ENCODE measurements at places on chromosomes 2 and 18. TPM values are rescaled to one million over a fixed set of nuclear protein-coding genes. Genes with fewer than 3 reads are reported as not detected.
A peak's percentile ranks its signal among the peaks of the same experiment; 100 is the strongest.

DNA sequence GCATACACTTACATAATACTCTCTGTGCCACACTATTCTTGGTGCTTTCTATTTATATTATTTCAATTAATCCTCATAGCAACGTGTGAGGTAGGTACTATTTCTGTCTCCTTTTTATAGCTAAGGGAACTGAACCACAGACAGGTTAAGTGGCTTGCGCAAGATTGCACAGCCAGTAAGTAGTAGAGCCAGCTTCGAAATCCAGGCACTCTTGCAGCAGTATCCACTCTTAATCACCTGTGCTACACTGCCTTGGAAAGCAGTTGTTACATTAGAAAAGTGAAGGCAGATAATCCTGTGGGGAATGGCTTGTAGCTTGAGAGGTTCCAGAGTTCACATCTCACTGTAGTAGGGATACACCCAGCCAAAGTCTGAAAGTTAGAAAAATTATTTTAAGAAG lies 198.3 kb downstream of the LDLRAD4 start:
- H3K4me1 ChIP-seq: no peaks in the 10 kb centered on the region
- H3K27me3 ChIP-seq: no peaks in the 10 kb centered on the region
- no peaks in the 10 kb centered on the region for H3K36me3 ChIP-seq
- no peak overlapping the region for H3K27ac ChIP-seq
- no peak for DNase-seq
- no peak overlapping the region for H3K4me3 ChIP-seq

DNA sequence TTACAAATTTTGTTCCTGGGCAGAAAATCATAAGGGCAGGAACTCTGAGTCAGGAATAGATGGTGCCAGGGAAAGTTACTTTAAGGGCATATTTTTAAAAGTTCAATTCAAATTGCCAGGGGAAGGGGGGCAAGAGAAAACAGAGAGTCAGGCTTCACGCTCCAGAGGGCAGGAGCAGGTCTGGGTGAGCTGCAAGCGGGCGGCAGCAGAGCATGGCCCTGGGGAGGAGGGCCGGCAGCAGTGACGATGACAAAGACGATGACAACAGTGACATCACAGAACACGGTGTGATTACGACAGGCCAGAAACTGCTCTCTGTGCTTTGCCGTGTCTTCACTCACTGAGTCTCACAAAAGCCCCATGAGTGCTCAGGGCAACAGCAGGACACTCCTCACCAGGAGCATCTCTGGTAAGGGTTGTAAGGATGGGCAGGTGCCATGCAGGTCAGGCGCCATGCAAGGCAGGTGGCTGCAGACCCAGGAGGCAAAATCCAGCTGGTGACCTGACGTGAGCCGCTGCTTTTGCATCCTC lies 23.3 kb downstream of the CHST10 start:
- H3K36me3 ChIP-seq: no peaks in the 10 kb centered on the region
- DNase-seq: no peak
- H3K4me1 ChIP-seq: no peaks in the 10 kb centered on the region
- H3K27me3 ChIP-seq: no peaks in the 10 kb centered on the region
- H3K4me3 ChIP-seq: no peak overlapping the region

ABCG5 gene
- total RNA-seq: not detected

DNA sequence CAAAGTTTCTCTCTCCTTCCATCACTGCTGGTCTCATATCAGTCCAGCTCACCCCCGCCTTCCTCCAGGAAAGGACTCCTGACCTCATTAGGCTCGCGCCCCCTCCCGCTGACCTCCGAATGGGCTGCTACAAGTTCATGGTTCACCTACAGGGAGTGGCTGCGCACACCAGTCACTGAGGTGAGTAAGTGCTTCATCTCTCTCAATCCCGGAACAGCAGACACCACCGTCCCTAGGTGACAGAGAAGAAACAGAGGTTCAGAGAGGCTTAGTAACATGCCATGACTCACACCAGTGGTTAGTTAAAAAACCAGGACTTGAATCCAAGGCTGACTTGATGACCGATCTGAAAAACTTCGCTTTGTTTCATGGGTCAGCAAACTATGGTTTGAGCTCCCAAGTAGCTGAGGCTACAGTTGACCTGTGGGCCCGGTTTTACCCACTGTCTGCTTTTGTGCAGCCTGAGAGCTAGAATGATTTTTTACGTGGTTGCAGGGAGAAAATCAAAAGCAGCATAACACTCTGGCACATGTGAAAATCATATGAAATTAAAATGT lies 42.0 kb downstream of the ZFP36L2 start:
- H3K36me3 ChIP-seq: no peaks in the 10 kb centered on the region
- H3K27ac ChIP-seq: no peak overlapping the region
- H3K4me3 ChIP-seq: no peak overlapping the region
- H3K27me3 ChIP-seq: no peaks in the 10 kb centered on the region

CYP26B1 gene
- 3.9 TPM for total RNA-seq

ANKRD29 gene
- total RNA-seq: 9.9 TPM

- H3K4me1 ChIP-seq: no peaks in the 10 kb centered on the region
- DNase-seq: no peak
These were observed 2.4 kb upstream of the INO80C start for GRCh38 chr18:35500113-35500512.

NHEJ1 gene
- total RNA-seq: 13.4 TPM

GRCh38 chr2:134226601-134227000 lies 27.3 kb upstream of the MGAT5 start:
- no peak overlapping the region for H3K27ac ChIP-seq
- H3K4me1 ChIP-seq: no peaks in the 10 kb centered on the region
- no peak overlapping the region for H3K4me3 ChIP-seq
- no peaks in the 10 kb centered on the region for H3K27me3 ChIP-seq
- no peak for DNase-seq
- H3K36me3 ChIP-seq: no peaks in the 10 kb centered on the region

CRYBA2 gene
- not detected for total RNA-seq

KCNG3 gene
- total RNA-seq: not detected

- peak overlapping the region; percentile 68 for H3K4me3 ChIP-seq
- peaks cover 15% of the 10 kb centered on the region for H3K27me3 ChIP-seq
- peaks cover 7% of the 10 kb centered on the region for H3K4me1 ChIP-seq
- no peak overlapping the region for H3K27ac ChIP-seq
These were observed 2786.5 kb downstream of the RPIA start for GRCh38 chr2:91477731-91478672.

DNA sequence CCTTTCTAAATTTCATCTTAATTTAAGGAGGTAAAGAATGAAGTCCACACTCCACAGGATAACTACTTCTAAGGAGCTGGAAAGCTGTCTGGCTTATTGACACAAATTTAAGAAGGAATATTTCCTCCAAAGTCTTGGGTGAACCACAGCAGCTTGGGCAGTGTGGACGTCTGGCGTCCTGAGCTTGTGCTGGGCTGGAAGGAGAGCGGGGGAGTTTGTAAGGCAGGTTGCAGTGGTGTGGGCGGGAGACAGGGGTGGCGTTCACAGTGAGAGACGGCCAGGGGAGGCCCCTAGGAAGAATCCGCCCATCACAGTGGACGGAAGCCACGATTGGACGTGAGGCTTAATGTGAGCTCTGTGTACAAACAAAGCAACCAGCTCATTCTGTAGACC lies 25.7 kb downstream of the ADI1 start:
- H3K4me1 ChIP-seq: no peaks in the 10 kb centered on the region
- H3K27me3 ChIP-seq: no peaks in the 10 kb centered on the region
- H3K36me3 ChIP-seq: no peaks in the 10 kb centered on the region
- peak overlapping the region; percentile 34 for H3K4me3 ChIP-seq

GRCh38 chr18:3760741-3761140 lies 310.8 kb downstream of the TGIF1 start:
- no peaks in the 10 kb centered on the region for H3K36me3 ChIP-seq
- H3K4me3 ChIP-seq: no peak overlapping the region
- H3K27me3 ChIP-seq: no peaks in the 10 kb centered on the region
- H3K27ac ChIP-seq: no peak overlapping the region
- H3K4me1 ChIP-seq: no peaks in the 10 kb centered on the region

- H3K27me3 ChIP-seq: no peaks in the 10 kb centered on the region
- no peaks in the 10 kb centered on the region for H3K4me1 ChIP-seq
- H3K36me3 ChIP-seq: no peaks in the 10 kb centered on the region
These were observed 123.3 kb downstream of the CLIP4 start for GRCh38 chr2:29238497-29238896.

LPIN2 gene
- 29.2 TPM for total RNA-seq

C2orf80 gene
- total RNA-seq: not detected

NEURL3 gene
- not detected for total RNA-seq

AFG3L2 gene
- 42.7 TPM for total RNA-seq

USP37 gene
- total RNA-seq: 14.4 TPM

GRCh38 chr2:234796045-234796591 lies 155.7 kb upstream of the SH3BP4 start:
- no peaks in the 10 kb centered on the region for H3K36me3 ChIP-seq
- DNase-seq: no peak
- no peaks in the 10 kb centered on the region for H3K27me3 ChIP-seq
- H3K4me3 ChIP-seq: no peak overlapping the region
- H3K27ac ChIP-seq: no peak overlapping the region
- H3K4me1 ChIP-seq: no peaks in the 10 kb centered on the region

ALK gene
- 0.64 TPM for total RNA-seq

DNA sequence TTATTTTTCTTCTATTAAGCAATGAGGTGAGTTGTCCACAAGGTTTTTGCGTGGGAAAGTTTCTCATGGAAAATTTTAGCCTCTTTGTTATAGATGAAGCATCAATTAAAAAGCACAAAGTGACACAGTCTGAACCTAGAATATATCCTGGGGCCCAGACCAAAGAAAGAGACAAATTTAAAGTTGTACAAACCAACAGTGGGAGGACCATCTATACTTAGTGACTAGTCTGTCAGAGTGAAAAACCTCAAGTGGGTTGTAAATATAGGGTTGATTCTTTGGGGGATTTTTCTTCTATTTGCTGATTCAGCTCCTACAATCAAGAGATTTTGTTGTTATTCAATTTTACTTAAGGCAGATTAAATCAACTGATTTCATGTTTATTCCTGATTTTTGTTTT lies 256.2 kb downstream of the SATB2 start:
- no peaks in the 10 kb centered on the region for H3K36me3 ChIP-seq
- H3K27ac ChIP-seq: no peak overlapping the region
- H3K27me3 ChIP-seq: no peaks in the 10 kb centered on the region
- H3K4me1 ChIP-seq: no peaks in the 10 kb centered on the region
- no peak overlapping the region for H3K4me3 ChIP-seq

GRCh38 chr18:75227535-75228296 lies 17.1 kb downstream of the TSHZ1 start:
- H3K27ac ChIP-seq: no peak overlapping the region
- DNase-seq: no peak
- no peaks in the 10 kb centered on the region for H3K27me3 ChIP-seq
- H3K4me3 ChIP-seq: no peak overlapping the region
- no peaks in the 10 kb centered on the region for H3K4me1 ChIP-seq

DYNAP gene
- not detected for total RNA-seq

SLC4A5 gene
- 9.2 TPM for total RNA-seq

DNA sequence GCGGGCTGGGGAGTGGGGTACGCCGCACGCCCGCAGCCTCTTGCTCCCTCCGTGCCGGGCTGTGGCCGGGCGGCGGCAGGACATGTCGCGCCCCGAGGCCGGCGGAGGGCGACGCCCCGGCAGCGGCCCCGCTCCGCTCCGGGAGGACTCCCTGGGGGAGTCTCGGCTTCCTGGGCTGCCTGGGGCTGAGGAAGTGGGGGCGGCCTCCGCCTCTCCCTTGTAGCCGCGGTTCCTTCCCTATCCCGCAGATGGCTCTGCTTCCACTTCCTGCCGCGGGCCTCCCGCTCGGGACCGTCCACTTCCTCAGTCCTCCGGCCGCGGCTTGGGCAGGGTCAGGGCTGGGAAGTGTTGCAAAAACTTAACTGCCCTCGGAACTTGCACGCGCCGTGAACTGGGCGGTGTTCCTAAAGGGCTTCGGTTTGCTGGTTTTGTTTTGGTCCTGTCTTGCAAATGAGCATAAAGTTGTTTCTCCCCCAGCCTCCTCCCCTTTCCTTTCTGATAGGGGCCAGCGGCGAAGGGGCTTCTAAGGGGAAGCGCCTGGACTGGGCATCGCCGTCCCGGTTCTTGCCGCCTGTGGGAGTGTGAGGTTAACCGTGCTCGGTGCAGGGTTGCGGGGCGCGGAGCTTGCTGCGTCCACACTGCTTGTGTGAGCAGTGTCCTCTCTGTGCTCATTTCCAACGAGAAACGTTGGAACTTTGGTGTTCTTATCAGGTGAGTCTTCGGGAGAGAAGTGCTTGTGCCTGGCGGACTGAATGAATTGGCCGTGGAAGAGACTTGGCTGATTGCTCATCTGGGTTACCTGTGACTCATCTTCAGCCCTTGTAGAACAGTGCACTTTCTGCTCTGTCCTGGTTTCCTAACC lies 600 bp downstream of the RALB start:
- H3K4me3 ChIP-seq: peak overlapping the region; percentile 79
- peaks cover 5% of the 10 kb centered on the region for H3K4me1 ChIP-seq
- H3K27ac ChIP-seq: peak overlapping the region; percentile 83

GRCh38 chr2:195619590-195619989 lies 37.4 kb upstream of the SLC39A10 start:
- no peaks in the 10 kb centered on the region for H3K4me1 ChIP-seq
- DNase-seq: no peak
- no peak overlapping the region for H3K27ac ChIP-seq
- no peak overlapping the region for H3K4me3 ChIP-seq
- no peaks in the 10 kb centered on the region for H3K27me3 ChIP-seq

- H3K27me3 ChIP-seq: no peaks in the 10 kb centered on the region
- no peak overlapping the region for H3K4me3 ChIP-seq
- no peaks in the 10 kb centered on the region for H3K36me3 ChIP-seq
- no peak overlapping the region for H3K27ac ChIP-seq
- DNase-seq: no peak
These were observed 105.6 kb downstream of the LTBP1 start for GRCh38 chr2:33052361-33052735.

GRCh38 chr2:151728804-151729414 lies 5.4 kb downstream of the NEB start:
- no peak overlapping the region for H3K27ac ChIP-seq
- H3K36me3 ChIP-seq: no peaks in the 10 kb centered on the region
- DNase-seq: no peak
- H3K27me3 ChIP-seq: no peaks in the 10 kb centered on the region

DSEL gene
- total RNA-seq: 34.1 TPM

DNA sequence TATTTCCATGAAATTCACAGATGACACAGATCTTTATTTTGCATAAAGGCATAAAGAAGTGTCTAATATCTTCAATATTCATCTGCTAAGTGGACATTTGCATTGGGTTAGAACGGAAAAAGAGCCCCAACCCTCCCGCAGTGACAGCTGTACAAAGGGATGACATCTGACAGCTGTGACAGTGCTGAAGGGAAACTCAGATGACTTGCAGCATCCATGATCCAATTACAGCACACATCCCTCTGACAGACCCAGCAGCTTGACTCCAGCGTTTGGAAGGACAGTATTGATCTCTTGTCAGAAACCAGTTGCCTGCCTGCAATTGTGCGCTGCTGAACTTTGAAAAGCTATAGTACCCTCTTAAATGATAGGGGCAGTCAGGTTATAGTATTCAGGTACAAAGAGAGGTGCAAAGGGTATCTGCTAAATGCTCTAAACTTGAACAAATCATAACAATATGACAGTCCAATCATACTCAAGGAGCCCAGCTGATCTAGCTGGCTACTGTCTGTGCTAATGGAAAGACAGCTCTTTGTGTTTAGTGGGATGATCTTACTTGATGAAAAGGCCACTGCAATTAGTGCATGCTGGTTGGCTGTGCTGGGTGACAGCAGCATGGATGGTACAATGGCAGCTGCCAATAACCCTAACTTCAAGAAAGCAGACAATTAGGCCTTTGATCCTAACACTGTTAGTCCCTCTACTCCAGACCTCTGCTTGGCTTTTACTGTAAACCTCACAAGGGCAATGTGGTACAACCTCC lies 599.2 kb downstream of the NR4A2 start:
- no peak overlapping the region for H3K27ac ChIP-seq
- no peaks in the 10 kb centered on the region for H3K4me1 ChIP-seq
- no peak overlapping the region for H3K4me3 ChIP-seq
- no peaks in the 10 kb centered on the region for H3K36me3 ChIP-seq
- DNase-seq: no peak

Measured in breast epithelium (tissue), 4 donors.